Activated T-helper 2 cell treated with anti-CD3 and anti-CD28 coated beads, Interferon-gamma antibody, Interleukin-2, Interleukin-4, amounts not matched to agents 10 μg/mL and 5 μg/mL and 100 μg/mL, durations not matched to agents 14 hours and 24 hours and 36 hours (primary cell): ENCODE measurements at places on chromosomes 1 and 21. TPM values are rescaled to one million over a fixed set of nuclear protein-coding genes. Genes with fewer than 3 reads are reported as not detected.

- no peak overlapping the region for H3K27ac ChIP-seq
- H3K27me3 ChIP-seq = no peaks in the 10 kb centered on the region
- no peak for DNase-seq
- H3K36me3 ChIP-seq = no peaks in the 10 kb centered on the region
Measured at GRCh38 chr1:246215510-246215903, 291.6 kb downstream of the SMYD3 start.

GRCh38 chr1:12434174-12434573 is 183.8 kb downstream of the DHRS3 start:
- peaks cover 37% of the 10 kb centered on the region for H3K36me3 ChIP-seq
- H3K4me3 ChIP-seq = no peak overlapping the region
- no peaks in the 10 kb centered on the region for H3K27me3 ChIP-seq

IPO13 gene
- total RNA-seq = 26.4 and 26.8 TPM in 2 replicates

DNA sequence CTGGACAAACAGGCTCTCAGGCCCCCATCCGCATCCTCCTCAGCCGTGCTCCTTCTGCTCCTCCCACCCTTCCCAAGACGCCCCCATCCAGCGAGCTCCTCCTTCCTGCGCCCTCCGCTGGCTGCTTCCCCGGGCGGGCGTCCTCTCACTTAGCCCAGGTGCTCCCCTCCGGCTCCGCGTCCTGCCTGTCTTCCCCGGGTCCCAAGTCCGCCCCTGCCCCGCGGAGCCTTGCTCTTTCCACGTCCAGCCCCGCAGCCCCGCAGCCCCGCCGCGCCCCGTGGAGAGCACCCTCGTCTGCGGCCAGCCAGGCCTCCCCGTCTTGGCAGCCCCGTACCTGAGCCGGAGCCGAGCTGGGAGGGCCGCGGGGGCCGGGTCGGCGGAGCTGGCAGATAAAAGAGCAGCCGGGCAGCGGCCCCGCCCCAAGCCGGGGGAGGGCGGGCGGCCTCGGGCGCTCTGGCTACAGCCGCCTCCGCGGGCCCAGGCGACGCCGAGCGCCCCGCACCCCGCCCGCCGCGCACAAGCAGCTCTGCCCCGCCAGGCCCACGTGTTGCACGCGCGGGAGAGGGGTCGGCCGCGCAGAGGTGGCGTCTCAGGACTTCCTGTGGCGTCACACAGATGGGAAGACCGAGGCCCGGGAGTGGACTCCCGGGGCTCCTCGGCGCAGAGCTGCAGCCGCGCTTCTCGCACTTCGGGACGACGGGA is at the start of gene PAQR7:
TSS of gene PAQR7 (minus strand) at position 555 of the 702 bp plus-strand sequence. CDS start 11,869 bp downstream, outside the sequence.
- H3K36me3 ChIP-seq = no peaks in the 10 kb centered on the region
- peaks cover 10% of the 10 kb centered on the region for H3K27me3 ChIP-seq
- peak within 1 kb of the TSS; percentile 85 for H3K4me3 ChIP-seq
- H3K27ac ChIP-seq = peak within 1 kb of the TSS; percentile 47

GRCh38 chr1:57576756-57577155 is 152.9 kb upstream of the DAB1 start:
- no peak overlapping the region for H3K4me3 ChIP-seq
- H3K27me3 ChIP-seq = no peaks in the 10 kb centered on the region
- no peaks in the 10 kb centered on the region for H3K36me3 ChIP-seq
- no peak for DNase-seq

DNA sequence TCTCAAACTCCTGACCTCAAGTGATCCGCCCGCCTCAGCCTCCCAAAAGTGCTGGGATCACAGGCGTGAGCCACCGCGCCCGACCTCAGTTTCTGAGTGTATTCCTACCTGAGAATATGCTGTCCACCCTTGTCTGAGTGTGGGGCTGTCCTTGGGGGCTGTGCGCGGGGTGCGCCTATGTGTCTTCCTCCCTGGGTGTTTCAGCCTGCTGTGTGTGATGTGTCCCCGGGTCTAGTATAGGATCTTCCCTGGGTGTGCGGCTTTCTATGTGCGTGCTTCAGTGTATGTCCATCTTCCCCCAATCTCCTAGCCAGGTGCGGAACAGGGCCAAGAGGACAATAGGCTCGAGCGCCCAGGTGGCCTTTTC is 8.3 kb upstream of the ID3 start:
- peaks cover 14% of the 10 kb centered on the region for H3K4me1 ChIP-seq
- H3K27ac ChIP-seq = no peak overlapping the region
- H3K27me3 ChIP-seq = peaks cover 63% of the 10 kb centered on the region
- DNase-seq = no peak
- peaks cover 4% of the 10 kb centered on the region for H3K36me3 ChIP-seq

DNA sequence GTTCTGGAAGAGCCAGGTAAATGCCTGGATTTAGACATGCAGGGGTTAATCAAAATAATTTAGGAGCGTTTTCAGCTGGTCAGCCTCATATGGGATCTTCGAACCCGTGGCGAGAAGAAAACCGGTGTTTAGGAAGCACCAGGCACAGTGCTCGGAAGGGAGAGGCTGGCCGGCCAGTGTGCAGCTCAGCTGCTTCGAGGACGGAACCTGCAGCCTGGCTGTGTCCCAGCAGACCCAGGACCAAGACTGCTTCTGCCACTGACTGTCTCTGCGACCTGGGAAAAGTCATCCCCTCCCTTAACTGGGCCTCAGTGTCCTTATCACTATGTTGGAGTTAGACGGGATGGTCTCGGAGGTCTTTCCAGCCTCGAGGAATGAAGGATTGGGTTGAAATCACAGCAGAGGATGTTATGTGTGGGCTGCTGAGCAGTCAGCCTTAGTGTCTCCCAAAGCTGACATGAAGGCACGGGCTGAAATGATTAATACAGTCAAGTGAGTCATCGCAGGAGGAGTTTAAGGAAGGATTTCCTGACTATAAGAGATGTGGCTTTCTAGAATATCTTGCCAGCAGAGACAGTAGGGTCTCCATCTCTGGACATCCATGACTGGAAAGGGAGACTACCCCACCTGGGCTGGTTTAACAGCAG is 20.8 kb downstream of the PPFIA4 start:
- H3K4me1 ChIP-seq = peaks cover 2% of the 10 kb centered on the region
- DNase-seq = no peak
- H3K36me3 ChIP-seq = peaks cover 10% of the 10 kb centered on the region
- no peak overlapping the region for H3K4me3 ChIP-seq
- no peak overlapping the region for H3K27ac ChIP-seq

KMO gene
- total RNA-seq = 0.05 and 0.07 TPM in 2 replicates

LGR6 gene
- total RNA-seq = not detected in 2 replicates

DNA sequence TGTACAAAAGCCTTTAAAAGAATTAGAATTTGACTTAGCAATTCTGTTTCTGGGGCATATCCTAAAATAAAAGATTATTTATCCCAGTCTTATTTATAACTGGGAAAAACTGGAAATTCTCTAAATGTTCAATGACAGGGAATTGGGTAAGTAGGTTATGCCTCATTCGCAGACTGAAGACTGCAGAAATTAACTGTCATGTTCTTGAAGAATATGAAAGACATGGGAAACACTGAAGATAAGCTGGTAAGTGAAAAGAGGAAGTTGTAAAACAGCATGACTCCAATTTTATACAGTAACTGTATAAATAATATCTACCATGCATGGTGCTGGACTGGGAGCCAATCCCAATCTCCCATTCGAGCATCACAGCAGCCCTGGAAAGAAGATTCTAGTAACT is 50.6 kb upstream of the SLC2A1 start:
- no peak overlapping the region for H3K4me3 ChIP-seq
- peaks cover 10% of the 10 kb centered on the region for H3K27me3 ChIP-seq
- no peaks in the 10 kb centered on the region for H3K4me1 ChIP-seq
- no peak for DNase-seq
- H3K27ac ChIP-seq = no peak overlapping the region

KCNN3 gene
- 0.39 and 0.91 TPM in 2 replicates for total RNA-seq

GRCh38 chr1:246506367-246506673 is 759 bp downstream of the SMYD3 start:
- no peak for DNase-seq
- peaks cover 20% of the 10 kb centered on the region for H3K4me1 ChIP-seq
- peak overlapping the region; percentile 30 for H3K27ac ChIP-seq
- H3K36me3 ChIP-seq = peaks cover 21% of the 10 kb centered on the region
- H3K4me3 ChIP-seq = peak overlapping the region; percentile 85

DNA sequence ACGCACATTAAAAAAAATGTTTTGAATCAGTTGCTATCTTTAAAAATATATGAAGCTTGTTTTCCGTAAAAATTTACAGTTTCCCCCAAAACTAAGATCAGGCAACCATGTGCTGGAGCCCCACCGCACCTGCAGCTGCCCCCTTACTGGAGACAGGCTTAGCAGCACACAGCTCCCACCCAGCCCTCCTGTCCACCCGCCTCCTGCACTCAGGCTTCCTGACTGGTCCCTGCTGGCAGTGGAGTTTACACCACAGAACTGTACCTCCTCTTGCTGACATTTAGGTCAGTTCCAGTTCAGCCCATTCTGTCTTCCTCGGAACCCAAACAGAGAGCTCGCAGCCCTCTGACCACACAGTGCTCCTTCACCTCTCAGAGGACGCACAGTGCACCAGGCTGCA is 2.1 kb downstream of the GPR161 start:
- H3K4me3 ChIP-seq = no peak overlapping the region
- peaks cover 57% of the 10 kb centered on the region for H3K27me3 ChIP-seq
- H3K27ac ChIP-seq = no peak overlapping the region
- H3K4me1 ChIP-seq = peaks cover 16% of the 10 kb centered on the region

DNA sequence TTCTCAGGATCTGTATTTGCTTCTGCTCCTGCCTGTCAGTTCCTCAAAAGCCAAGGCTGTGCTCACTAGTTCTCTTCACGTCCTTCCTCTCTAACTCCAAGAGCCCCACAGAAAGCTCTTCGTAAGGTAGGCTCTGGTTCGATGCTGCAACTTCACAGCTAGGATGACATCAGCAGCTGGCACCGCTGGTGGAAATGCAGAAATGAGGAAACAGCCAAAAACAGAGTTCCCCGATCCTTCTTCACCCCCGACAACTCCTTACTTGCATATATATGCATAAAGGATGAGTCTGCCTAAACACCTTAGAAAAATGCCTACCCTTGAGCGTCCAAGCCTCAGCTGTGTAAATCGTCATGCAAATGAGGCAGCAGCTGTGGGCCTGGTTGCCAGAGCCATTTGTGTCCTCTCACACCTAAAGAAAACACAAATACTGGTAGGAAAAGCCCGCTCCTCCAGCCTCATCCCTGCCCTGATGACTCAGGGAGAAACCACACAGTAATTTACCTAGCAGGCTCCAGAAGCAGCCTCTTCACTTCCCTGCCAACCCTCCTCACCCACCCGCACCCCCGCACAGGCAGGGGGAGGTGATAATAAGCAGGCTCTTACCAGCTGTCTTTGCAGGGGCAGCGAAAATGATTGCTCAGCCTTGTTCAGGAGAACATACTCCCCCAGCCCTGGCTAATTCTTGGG is 28.2 kb downstream of the BATF3 start:
- H3K4me1 ChIP-seq = peaks cover 45% of the 10 kb centered on the region
- H3K36me3 ChIP-seq = no peaks in the 10 kb centered on the region
- H3K4me3 ChIP-seq = no peak overlapping the region
- no peaks in the 10 kb centered on the region for H3K27me3 ChIP-seq
- DNase-seq = no peak

DNA sequence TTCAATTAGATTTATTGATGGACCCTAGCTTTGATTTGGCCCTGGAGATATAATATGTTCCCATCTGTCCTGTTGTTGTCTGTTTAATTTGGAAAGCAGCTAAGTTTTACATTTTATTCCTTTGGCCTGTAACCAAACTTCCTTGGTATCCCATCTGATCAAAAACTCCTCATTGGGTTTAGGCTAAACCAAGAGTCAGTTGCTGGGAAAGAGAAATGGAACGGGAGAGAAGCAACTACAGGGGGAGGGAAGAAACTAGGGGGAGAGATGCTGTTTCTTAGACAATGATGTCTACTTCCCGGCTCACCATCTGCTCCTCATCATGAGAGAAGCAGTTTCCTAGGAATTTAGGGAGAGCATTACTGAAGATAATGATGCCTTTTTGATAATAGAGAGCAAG is 141.8 kb downstream of the SYT2 start:
- no peak overlapping the region for H3K27ac ChIP-seq
- no peaks in the 10 kb centered on the region for H3K27me3 ChIP-seq
- peaks cover 25% of the 10 kb centered on the region for H3K4me1 ChIP-seq
- no peak overlapping the region for H3K4me3 ChIP-seq

GRCh38 chr1:246773213-246773641 is 49.0 kb downstream of the SCCPDH start:
- peaks cover 5% of the 10 kb centered on the region for H3K4me1 ChIP-seq
- no peak for DNase-seq
- peaks cover 14% of the 10 kb centered on the region for H3K36me3 ChIP-seq
- no peak overlapping the region for H3K27ac ChIP-seq
- no peak overlapping the region for H3K4me3 ChIP-seq

SPATA6 gene
- total RNA-seq = 1.2 and 1.4 TPM in 2 replicates

DNA sequence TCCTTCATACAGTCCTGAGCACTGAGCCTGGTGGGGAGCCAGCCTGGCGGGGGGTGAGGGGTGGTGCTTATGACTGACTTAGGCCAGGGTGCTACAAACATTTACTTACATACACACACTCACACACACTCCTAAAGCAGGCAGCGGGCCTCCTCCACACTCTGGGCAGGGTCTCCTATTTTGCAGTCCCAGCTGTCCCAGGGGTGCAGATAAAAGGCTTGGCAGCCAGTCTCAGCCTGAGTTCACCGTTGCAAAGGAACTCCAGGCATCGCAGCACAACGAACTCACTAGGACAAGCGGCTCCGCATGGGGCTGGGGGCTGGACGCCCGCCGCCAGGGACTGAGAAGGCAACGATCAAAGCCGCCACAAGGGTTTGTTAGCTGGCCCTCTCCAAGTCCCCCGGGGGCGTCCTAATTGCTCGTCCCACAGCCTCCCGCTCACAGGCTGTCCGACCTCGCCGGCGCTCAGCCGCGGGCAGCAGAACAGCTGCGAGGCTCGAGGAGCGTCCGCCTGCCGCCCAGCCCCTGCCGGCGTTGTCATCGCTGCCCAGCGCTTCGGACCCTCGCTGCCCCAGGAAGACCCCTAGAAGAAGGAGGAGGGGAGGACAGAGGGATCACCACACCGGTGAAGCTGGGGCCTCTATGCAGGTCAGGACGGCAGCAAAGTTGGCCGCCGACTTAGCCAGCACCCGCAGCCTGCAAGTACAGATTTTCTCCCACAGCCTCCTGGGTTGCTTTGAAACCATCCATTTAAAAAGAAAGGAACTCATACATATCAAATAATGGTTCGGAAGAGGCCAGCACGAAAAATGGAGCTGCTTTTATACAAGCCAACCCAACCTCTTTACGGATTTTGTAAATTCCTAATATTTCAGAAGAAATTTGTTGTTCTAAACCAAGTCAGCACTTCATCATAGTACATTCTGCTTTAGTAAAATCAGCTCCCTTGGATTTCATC is 6.2 kb downstream of the BARHL2 start:
- no peak for DNase-seq
- no peak overlapping the region for H3K4me3 ChIP-seq
- peaks cover 5% of the 10 kb centered on the region for H3K4me1 ChIP-seq
- no peak overlapping the region for H3K27ac ChIP-seq
- H3K27me3 ChIP-seq = peaks cover 94% of the 10 kb centered on the region
- H3K36me3 ChIP-seq = no peaks in the 10 kb centered on the region

- no peak overlapping the region for H3K4me3 ChIP-seq
- no peaks in the 10 kb centered on the region for H3K4me1 ChIP-seq
- H3K27me3 ChIP-seq = peaks cover 8% of the 10 kb centered on the region
- H3K27ac ChIP-seq = no peak overlapping the region
- H3K36me3 ChIP-seq = no peaks in the 10 kb centered on the region
Measured at GRCh38 chr1:116472431-116472961, 98.3 kb downstream of the CD58 start.

- no peaks in the 10 kb centered on the region for H3K36me3 ChIP-seq
- no peak for DNase-seq
- no peaks in the 10 kb centered on the region for H3K27me3 ChIP-seq
Measured at GRCh38 chr1:243390162-243390791, 134.4 kb downstream of the SDCCAG8 start.
